ENCODE measurements at places on chromosomes 16 and 17. TPM values are rescaled to one million over a fixed set of nuclear protein-coding genes. Genes with fewer than 3 reads are reported as not detected.

Gene NIP7
- 16.7 TPM for polyA plus RNA-seq

- DNase-seq, result no peak
Observed at GRCh38 chr16:4203748-4204147, 38.1 kb downstream of the SRL start.

DNA sequence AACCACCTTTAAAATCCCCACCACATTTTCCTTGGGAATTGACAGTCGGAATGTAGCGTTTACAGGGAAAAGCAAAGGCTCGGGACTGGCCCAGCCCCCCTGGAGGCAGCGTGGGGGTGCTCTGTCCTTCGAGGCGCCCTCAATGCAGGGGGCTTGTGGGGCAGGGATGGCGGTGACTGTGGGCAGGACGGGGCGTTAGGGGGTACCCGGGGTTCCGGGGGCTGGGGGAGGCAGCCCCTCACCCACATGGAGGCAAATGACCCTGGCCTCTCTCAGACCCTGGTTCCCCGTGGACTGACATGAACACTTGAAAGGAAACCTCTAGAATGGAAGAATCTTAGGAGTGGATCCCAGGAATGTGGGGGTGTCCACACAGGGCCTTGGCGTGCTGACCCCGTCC lies 78.4 kb upstream of the GNG13 start:
- no peak for DNase-seq

- no peak for DNase-seq
Observed at GRCh38 chr17:3556916-3557767, 470 bp downstream of the TRPV3 start.
